NCI-H1105 treated with DMSO at 0.1 percent for 48 hours (cell line): ENCODE measurements at places on chromosomes 3 and 15.

GRCh38 chr15:60574801-60575631, 96.1 kb upstream of the ICE2 start:
- no peak for DNase-seq

- no peak for DNase-seq
Measured at GRCh38 chr3:99021466-99021865, 120.0 kb upstream of the DCBLD2 start.

DNA sequence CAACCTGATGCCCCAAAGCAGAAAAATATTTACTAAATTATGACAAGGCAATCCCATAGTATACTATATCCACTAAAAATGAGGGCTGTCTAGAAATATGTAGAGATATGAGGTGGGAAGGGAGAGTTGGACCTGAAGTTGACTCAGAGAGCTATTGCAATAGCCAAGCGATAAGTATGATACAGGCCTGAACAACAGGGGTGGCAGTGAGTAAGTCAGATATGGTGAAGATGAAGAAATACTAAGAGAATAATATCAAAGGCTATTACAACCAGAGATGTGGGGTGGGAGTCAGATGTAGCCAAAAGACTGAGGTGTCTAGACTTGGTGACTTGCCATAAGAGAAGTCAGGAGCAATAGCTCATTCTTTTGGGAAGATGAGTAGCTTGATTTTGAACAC, 9.2 kb downstream of the HSPBAP1 start:
- DNase-seq, result no peak

GRCh38 chr3:156396851-156397250, 158.1 kb downstream of the SSR3 start:
- no peak for DNase-seq

DNA sequence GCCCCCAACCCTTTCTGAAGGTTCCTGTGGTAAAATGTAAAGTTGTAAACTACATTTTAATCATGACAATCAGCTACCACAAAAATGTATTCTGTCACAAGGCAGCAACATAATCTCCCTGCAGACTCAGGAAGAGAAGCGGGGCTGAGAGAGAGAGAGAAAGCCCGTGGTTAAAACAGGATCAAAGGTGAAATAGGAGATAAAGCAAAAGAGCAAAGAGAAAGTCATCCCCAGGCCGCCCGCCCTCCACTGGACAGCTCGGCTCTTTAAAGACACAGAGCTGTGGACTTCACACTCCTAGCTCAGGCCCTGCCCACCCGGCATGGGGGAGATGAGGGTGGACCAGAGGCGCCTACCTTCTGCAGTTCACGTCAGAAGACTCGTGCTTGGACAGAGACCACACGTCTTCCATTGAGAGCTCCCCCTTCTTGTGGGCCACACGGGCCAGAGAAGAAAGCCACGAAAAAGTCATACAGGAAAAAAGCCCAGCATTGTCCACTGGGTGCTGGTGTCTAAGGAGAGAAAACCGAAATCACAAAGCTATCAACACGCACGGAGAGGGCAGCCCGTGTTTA, 29.4 kb downstream of the ABCC5 start:
- no peak for DNase-seq

- no peak for DNase-seq
Measured at GRCh38 chr3:107772016-107772415, 249.3 kb downstream of the BBX start.

DNA sequence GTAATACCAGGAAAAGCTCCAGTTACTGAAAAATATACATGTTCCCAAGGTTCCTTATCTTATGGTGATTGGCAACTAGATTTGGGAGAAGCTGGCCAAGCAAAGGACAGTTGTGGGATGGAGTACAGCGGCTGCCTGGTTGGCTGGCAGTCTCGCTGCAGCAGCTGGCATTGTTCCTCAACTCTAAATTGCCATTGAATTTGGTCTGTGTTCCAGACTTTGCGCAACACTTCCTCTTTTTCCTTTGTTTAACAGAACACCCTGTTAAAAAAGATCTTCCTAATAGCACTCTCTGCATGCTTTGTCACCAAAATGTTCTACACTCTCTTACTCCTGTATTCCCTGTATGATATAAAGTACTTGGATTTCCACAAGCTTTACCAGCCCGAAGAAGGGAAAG, 420.6 kb upstream of the RBMS3 start:
- no peak for DNase-seq

DNA sequence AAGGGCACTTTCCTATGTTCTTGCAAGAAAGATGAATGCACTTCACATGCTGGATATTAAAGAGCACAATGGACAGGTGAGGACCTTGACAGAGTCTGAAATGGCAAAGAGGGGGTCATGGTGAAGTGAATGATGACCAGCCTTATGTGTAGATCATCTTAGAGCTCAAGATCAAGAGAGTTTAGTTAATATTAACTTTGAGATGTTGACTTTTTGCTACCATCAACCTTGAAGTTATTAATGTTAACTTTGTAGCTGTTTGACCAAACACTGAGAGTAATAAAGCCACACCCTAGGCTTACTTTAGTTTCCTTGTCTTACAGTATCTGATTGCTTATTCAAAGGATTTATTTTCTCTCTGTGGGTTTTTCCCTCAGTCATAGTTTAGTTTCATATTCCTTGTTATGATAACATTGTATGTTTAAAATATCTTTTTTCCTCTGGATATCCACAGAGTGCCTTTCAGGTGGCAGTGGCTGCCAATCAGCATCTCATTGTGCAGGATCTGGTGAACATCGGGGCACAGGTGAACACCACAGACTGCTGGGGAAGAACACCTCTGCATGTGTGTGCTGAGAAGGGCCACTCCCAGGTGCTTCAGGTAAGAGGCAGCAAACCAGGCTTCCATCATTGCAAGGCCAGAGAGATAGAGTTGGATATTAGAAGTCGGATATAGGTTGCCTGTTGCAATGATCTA, 5.4 kb downstream of the NFKBIZ start:
- no peak for DNase-seq

DNA sequence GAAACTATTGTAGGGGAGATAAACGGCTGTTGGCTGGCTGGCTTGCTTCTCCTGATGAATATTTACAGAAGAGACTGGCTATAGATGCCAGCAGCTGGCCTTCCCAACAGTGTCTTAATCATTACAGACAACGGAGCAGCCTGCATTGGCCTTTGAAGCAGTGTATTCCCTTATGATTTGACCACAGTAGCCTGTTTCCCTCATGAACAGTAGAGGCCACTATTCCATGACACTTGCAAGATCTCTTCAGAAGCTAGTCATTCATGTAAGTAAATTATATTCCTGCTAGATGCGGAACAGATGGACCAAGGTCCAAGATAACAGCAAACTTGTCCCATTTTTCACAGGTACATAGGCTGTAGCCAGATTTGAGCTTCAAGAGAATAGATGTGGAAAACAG, 47.3 kb downstream of the TMCO5A start:
- no peak for DNase-seq

GRCh38 chr15:46277451-46277850, 642.6 kb downstream of the SQOR start:
- no peak for DNase-seq

- DNase-seq, result peak; percentile 87
Measured at GRCh38 chr3:158700559-158700958, 28.1 kb upstream of the LXN start.

- DNase-seq, result no peak
Measured at GRCh38 chr3:98692787-98693473, 70.2 kb upstream of the ST3GAL6 start.

- no peak for DNase-seq
Measured at GRCh38 chr15:57393061-57393460, 16.8 kb downstream of the CGNL1 start.

GRCh38 chr3:192408647-192409200, 318.6 kb downstream of the FGF12 start:
- DNase-seq, result no peak

GRCh38 chr3:141646760-141647561, 91.1 kb upstream of the RNF7 start:
- peak; percentile 48 for DNase-seq

GRCh38 chr3:24494618-24495325, at the start of gene THRB:
Gene THRB (minus strand): TSS chr3:24494850.
- peak; percentile 24 for DNase-seq

- DNase-seq, result no peak
Measured at GRCh38 chr15:76084256-76084655, 24.5 kb downstream of the TMEM266 start.

- no peak for DNase-seq
Measured at GRCh38 chr3:76365275-76365674, 579.9 kb upstream of the ZNF717 start.

- DNase-seq, result no peak
Measured at GRCh38 chr3:53617893-53618523, 123.6 kb downstream of the CACNA1D start.

DNA sequence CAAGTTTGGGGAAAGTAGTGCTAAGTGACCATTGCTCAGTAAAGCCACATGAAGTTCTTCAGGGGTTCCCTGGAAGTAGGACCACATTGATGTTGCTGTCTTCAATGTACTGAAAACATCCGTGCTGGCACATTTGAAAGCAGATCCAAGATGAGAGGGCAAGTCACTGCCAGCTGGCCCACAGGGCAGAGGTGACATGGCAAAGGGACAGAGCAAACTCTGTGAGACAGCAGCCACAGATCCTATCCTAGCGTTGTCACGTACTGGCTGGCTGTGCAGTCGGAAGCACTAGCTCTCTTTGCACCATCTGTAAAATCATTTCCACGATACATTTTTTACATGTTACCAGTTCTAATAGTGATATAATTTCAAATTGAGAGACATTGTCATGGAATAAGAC, 13.8 kb downstream of the MUC13 start:
- DNase-seq, result no peak

GRCh38 chr3:41327718-41328117, 128.4 kb downstream of the CTNNB1 start:
- DNase-seq, result no peak

DNA sequence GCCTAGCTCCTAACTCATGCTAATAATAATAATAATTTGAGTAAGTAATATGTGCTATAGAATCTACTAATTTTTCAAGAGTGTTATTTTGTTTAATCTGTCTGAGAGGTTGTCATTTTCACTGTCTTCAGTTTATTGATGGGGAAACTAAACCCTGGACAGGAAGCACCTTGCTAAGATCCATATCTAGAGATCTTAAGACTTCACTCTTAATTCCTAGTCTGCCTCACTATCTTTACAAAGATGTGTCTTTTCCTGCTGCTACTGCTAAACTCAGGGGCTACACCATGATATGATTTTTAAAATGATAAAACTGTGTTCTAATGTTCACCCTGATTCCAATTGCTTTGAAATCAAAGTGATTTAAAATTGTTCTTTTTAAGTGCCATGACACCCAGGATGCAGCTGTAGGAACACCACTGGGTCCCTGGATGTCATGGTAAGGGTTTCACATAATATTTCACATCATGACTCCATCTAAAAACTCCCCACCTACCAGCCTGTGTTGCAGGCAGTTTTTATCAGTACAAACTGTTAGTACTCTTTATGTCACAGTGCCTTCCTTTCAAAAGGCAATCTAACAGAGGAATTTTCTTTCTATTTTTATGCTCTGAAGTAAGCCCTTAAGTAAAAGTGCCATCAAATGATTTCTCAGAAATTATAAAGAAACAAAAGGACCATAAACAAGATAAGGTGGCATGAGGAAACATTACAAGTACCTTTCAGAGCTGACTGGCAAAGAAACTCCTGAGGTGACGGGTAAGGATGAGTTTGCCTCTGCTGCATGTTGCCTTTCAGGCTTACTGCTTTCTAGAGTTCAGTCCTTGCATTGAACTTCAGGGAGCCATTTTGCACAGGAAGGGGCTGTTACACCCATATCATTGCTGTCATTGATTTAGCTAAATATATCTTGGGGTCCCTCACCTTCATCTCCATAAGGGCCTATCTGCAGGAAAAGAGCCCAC, 160.1 kb upstream of the SATB1 start:
- no peak for DNase-seq

DNA sequence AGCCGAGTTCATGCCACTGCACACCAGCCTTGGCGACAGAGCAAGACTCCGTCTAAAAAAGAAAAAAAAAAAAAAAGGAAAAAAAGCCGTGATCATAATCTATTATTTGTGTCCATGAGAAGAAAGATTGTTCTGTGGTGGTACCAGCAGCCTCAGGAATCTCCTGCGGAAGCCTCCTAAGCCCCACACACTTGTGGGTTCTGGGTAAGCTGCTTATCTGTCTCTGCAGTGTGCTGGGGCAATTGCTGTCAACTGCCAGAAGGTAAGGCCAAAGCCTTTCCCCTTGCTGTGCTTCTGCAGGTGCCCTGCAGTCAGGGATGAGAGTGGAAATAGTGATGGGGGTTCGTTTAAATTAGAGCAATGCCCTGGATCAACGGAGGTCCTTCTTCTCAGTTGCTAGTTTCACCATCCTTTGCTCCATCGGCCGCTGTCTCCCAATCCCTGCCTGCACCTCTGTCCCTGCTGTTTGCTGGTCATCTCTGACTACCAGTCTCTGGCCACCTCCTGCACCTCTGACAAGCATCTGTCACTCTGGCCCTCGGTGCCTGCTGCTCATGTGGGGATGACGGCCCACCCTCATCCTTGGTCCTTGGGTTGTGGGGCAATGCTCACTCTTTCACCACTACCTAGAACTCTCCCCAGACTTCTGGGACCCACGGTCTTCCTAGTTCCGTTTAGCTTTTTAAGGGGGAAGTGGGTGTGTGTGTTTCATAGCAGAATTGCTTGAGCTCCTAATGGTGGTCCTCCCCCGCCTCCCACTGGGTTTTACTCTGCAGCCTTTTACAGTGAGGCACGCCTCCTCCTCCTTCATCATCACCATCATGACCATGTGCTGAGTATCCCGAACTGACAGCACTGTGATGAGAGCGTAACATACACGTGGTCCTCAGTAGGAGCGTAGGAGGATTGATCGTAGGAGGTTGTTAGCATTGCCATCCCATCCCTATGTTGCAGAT, 25.5 kb downstream of the CHRD start:
- no peak for DNase-seq

DNA sequence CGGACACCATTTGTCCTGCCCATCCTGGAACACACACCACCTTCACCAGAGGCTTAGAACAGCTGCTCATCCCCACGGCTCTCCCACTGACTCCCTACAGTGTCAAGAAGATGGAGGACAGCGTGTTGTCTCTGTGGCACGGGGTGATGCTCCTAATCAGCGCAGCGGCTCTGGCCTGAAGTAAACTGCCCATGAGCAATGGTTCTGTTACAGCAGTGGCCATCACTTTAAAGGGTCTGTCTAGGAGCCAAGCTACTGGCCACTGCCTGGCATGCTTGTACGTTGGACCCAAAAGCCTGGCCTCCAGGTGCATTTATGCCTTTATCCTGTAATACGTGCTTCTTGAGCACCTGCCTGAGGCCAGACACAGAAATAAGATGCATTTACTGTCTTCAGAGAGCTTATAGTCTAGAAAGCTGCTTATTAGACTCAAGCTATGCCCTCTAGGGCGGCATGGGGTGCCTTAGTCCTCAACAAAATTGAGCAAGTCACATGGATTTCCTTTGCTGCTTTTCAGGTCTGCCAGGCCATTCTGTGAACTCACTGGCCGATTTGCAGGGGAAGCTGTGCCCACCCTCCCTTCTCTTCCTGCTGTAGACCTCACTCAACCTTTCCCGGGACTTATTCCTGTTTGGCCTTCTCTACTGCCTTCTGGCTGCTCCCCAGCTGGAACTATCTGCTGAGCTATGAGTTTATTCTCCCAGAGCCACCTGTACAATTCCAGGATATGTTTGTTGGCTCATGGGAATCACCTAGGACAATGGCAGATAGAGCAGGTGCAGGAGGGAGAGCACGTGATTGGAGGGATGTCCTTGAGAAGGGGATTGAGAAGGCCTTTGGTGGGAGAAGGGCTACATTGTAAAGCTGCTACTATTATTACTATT, 51.9 kb downstream of the STARD5 start:
- no peak for DNase-seq
